Cardiac septum (tissue), 1 donor: ENCODE measurements at places on chromosomes 7 and 10. TPM values are rescaled to one million over a fixed set of nuclear protein-coding genes. Genes with fewer than 3 reads are reported as not detected.
A peak's percentile ranks its signal among the peaks of the same experiment; 100 is the strongest.

PRSS37 gene
- total RNA-seq, result not detected

CPXM2 gene
- total RNA-seq, result 11.2 TPM

ZNF503 gene
- 3.3 TPM for total RNA-seq

SPDYE2 gene
- not detected for total RNA-seq

SMKR1 gene
- total RNA-seq, result not detected

ORAI2 gene
- total RNA-seq, result 6.8 TPM

KCND2 gene
- total RNA-seq, result 0.22 TPM

DNA sequence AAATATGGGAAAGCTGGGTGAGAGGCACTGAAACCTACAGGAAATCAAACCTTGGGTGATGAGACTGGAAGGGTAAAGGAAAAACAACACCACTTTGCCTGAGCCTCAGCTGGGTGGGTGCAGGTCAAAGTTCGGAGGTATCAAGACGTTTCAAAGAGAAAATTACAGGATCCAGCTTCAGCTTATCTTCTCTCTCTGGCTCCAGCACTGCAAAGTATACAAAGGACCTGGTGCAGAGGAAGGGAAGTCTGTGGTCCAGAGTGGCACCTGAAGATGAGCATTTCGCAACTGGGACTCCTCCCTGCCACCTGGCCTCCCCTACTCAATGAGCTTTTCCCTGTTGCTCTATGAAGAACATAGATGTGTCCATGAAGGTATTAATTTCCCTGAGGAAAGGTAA lies 6.4 kb upstream of the FXYD4 start:
- no peak for DNase-seq

DNA sequence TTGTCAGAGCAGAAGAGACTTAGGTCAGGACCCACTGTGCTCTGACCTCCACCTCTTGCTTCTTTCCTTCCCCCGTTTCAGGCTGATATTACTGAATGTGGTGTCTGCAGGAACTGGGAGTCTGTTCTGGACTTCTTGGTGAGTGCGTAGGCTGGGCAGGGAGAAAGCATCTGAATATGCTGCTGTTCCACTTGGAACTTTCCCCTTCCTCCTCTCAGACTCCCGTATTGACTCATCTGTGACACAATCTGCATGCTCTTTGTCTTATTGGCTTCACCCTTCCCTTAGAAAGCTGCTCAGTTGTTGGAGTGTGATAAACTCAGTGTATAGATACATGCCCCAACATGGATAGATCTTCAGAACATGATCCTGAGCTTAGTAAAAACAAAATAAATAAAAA lies 137.6 kb upstream of the HABP2 start:
- DNase-seq, result no peak

GRCh38 chr10:11986593-11987216 lies 55.9 kb downstream of the UPF2 start:
- peak; percentile 83 for DNase-seq

DNA sequence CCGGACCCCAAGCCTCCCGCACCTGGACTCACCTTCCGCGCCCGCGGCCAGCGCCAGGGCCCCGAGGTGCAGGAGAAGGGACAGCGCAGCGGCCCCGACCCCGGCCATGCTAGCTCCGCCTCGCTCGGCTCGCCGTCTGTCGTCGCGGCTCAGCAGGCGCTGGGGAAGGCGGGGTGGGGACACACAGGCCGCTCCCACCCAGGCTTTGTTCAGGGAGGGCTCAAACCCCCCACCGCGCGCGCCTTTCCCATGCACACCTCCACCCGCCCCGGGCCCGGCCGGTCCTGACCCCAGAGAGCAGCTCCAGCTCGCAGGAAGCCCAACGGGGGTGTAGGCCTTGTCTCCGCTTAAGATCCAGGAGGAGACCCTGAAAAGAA lies at the start of gene KCP:
TSS of gene KCP (minus strand) at position 141 of the 377 bp plus-strand sequence. CDS start at position 108, 33 bp downstream.
- DNase-seq, result no peak

DNA sequence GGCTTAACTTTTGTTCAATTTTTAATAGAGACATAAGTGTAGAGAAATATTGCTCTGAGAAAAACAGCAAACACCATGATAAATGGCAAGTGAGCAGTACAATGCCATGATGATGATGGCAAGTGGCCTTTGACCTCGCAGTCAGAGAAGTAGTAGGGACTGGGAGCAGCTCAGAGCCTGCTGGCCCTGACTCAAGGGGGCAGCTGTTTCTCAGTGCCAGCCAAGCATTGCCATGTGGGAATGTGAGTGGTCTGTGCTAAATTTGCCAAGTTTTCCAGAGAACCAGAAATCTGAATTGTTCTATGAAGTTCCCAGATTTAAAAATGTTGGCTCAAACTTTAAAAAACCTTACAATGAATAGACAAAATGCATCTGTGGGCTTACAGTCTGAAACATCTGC lies 187.9 kb downstream of the BICC1 start:
- no peak for DNase-seq

DNA sequence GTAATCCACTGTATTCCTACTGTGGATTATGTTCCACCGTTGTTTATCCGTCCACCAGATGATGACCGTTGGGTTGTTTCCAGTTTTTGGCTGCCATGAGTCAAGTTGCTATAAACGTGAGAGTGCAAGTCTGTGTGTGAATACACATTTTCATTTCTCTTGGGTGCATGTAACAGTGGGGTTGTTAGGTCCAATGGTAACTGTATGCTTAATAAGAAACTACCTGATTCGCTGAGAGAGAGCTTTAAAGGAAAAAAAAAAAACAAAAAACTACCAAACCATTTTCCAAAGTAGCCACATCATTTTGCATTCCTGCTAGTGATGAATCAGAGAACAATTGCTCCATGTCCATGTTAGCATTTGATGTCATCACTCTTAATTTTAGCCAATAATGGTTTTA lies 15.9 kb downstream of the UBN2 start:
- no peak for DNase-seq

DNA sequence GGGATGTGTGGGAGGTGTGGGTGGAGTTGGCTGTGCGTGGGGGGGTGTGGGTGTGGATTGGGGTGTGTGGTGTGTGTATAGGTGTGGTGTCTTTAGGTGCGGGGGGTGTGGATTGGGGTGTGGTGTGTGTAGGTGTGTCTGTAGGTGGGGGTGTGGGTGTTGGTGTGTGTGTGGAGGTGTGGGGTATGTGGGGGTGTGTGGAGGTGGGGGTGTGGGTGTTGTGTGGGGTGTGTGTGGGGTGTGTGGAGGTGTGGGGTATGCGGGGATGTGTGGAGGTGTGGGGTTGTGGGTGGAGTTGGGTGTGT lies 33.9 kb downstream of the SPDYE17 start:
- DNase-seq, result no peak

GRCh38 chr10:45589868-45590267 lies 82.7 kb downstream of the ZFAND4 start:
- no peak for DNase-seq

DNA sequence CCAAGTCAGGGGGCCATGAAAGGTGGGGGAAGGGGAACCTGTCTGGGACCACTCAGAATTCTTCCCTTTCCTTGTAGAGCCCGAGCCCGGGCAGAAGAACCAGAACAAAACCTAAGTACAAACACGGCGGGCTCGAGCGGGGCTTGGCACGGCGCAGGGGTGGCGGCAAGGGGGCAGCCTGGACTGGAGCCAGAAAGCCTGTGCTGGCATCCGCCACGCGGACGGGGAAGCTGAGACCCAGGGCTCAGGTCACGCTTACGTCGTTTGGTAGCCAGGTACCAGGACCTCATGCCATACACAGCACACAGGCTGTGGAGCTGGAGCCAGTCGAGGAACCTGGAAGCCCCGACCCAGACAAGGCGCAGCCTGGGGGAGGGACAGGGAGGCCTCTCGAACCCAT lies 6.6 kb upstream of the GPER1 start:
- no peak for DNase-seq

DNA sequence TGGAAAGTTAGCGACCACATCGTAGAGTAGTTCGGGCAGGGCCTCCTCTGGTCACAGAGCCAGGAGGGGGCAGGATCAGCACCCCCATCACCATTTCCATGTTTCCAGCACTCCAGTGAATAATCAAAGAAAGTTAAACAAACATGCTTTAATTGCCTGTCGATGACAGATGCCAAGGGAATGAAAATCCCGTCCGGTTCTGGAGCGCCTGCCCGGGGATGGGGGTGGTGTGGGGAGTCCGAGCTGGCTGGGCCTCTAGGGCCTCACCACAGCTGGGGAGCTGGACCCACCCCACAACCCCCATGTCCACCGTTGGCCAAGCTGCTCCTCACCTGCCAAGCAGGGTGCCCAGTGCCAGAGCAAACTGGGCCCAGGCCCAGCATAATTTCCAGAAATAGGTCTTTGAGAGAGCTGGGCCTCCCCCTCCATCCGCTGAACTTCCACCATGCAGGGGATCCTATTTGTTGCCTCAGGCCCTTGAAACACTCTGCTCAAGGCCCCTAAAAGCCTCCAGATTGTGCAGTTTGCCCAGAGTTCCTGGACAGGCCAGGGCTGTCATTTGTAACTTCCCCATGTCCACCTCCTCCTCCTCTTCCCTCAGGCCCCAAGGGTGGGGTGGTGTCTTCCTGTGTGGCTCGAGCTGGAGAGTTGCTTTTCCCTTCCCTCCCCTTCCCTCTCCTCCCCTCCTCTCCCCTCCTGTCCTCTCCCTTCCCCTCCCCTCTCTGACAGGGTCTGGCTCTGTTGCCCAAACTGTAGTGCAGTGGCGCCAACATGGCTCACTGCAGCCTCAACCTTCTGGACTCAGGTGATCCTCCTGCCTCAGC lies 101.0 kb downstream of the MYL10 start:
- no peak for DNase-seq

GRCh38 chr10:118725886-118726500 lies 28.8 kb downstream of the CACUL1 start:
- DNase-seq, result no peak

DNA sequence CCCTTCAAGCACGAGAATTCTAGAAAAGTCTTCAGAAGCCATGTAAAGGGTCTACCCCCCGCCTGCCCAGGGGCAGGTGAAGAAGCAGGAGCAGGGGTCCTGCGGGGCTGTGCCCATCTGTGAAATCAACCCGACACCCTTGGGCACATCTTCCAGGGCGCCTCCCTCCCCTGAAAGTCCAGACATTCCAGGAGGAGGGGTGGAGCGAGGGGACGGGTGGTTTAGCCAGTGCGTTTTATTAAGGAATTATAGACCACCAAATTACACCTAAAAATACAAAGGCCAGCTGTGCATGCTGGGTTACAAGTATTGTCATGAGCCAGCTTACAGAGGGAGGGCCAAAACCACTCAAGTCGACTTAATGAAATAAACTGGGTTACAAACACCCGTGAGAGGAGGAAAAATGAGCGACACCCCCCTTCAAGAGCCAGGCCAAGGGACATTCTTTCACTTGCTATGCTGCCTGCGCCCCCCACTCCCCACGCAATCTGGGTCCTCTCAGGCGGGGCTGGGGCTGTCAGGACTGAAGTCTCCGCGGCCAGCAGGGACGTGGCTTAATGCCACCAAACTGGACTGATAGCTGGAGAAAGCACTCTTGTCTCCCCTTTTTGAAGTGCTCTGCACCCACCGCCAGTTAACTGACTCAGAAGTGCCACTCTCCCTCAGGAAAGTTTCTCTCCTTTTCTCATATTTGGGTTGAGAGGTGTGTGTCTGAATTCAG lies 360.3 kb downstream of the FRMD4A start:
- no peak for DNase-seq

- DNase-seq, result no peak
Observed at GRCh38 chr7:105786520-105787470, 89.6 kb downstream of the ATXN7L1 start.

DNA sequence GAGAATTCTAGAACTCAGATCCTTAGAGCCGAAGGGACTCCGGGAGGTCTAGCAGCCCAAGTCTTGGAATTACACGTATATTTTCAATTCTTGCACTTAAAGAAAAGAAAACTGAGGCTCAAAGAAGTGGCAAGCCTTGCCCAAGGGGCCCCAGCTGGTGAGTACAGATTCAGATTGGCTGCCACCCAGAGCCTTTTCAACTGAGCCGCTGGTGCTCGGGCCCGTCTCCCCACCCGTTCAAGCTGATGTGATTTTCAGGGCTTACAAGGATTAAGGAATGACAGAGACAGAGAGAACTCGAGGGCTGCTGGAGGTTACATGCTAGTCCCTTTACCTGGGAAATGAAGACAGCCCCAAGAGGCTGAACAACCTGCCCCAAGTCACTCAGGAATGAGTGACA lies 117.8 kb downstream of the ABLIM1 start:
- DNase-seq, result no peak

DNA sequence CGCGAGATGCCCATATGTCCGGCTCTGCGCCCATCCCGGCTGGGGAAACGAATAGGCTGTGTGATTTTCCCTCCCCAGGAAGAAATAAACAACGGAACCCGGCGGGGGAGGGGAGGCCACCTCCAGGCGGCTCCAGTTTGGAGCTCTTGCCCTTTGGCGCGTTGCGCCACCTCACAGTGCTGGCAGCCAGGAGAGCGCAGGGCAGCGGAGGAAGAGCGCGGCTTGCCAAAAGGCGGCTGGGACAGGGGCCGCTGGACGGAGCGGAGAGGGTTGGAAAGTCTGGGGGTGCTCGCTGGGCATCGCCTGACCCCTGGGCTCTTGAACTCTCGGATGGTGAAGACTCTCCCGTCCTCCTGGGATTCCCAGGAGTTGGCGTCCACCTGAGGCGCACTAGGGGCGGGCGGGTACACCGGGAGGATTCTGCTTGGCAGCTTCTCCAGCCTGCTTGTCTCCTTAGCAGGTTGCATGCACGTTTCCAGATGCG lies 5.3 kb upstream of the NEUROG3 start:
- DNase-seq, result no peak

GRCh38 chr10:98433881-98434732 lies 12.6 kb downstream of the HPS1 start:
- no peak for DNase-seq

DNA sequence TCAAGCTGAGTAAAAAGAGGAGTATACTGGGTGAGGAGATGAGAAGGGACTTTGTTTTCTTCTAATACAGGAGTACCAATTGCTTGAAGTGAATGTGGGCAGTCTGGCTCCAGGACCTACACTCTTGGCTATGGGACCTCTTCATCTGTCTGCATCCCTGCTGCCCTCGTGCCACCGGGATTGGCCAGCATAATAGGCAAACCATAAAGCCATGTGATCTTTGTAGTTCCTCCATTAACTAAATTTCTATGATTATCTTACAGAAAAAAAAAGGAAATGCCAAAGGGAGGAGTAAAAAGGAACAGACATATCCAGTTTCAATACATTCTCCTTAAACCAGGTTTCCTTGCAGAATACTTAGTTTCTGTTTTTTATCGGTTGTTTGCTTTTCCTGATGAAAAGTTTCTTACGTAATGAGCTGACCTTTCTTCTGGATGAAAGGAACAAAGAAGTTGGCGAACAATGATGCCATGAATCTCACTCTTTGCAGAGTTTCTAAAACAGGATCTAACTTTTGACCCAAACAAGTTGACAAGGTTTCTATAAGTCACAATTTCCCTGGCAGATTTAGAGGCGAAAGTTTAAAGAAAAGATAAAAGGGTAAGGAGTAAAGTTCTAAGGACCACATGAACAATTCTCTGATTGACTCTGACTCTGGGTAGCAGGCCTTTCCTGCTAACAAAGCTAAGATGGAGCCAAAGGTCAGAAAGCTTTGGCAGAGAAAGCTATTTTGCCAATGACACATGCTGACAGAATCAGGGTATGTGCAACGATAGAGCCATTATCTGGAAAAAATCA lies 54.1 kb downstream of the LAMB1 start:
- no peak for DNase-seq
